Caki2 (cell line): ENCODE measurements at places on chromosomes 2 and 18.

- DNase-seq, result no peak
Measured at GRCh38 chr2:233999182-233999581, 51.3 kb upstream of the SPP2 start.

DNA sequence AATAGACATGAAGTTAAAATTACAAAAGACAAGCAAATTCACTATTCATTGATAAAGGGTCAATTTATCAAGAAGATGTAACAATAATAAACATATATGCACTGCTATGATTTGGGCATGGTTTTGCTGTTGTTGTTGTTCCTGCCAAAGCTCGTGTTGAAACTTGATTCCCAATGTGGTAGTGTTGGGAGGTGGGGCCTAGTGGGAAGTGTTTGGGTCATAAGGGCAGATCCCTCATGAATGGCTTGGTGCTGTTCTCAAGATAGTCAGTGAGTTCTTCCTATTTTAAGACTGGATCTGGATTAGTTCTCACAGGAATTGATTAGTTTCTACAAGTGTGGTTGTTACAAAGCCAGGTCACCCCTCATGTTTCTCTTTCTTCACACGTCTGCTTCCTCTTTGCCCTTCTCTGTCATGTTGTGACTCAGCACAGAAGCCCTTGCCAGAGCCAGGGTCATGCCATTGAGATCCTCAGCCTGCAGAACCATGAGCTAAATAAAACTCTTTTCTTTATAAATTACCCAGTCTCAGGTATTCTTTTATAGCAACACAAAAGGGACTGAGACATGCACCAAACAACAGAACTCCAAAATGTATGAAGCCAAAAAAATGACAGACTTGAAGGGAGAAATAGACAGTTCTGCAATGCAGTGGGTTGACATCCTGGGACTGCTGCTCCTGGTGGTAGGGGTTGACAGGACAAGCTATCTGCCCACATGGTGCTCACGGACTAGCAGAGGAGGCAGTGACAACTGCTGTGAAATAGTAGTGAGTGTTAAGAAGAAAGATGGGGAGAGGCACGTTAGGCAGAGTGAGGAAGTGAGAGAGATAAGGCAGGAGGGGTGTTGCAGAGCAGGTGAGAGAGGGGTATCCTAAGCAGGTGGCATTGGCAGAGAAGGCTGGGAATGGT is 18.6 kb upstream of the SKA1 start:
- no peak for DNase-seq

DNA sequence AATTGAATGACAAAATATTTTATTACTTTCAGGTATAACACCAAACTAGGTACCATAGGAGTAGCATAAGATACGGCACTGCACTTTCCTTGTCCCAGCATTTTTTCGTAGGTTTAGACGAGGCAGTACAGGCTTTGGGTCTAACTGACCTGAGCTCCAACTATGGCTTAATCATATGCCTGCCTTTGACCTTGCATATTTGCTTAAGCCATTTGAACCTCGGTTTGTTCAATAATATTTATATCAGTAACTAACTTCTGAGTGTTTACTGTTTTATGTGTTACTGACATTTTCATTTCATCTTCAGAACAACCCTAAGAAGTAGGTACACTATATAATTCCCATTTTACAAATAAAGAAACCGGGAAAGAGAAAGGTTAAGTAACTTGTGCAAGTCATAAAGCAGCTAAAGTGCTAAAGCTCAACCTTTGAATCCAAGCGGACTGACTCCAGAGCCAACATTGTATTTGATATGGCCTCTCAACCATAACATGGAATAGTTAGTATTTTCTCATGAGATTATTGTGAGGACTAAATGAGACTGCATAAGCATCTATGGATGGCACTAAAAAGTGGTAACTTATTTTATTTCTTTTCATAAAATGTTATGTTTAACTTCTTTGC is 104.0 kb downstream of the R3HDM1 start:
- no peak for DNase-seq

GRCh38 chr18:21896732-21897336 is 156.2 kb downstream of the MIB1 start:
- no peak for DNase-seq

DNA sequence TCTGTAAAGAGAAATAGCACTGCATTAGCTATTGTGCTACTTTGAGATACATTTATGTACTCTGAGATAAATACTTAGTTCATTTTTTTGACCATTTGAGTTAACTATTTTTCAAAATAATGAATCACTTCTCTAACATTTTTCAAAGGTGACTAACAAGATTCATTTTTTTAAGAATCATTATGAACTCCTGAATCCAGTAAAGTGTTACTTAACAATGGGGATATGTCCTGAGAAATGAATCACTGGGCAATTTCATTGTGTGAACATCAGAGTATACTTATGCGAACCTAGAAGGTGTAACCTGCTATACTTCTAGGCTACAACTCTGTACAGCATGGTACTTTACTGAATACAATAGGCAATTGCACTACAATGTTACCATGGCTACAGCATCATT is 355.8 kb downstream of the ARL6IP6 start:
- peak; percentile 21 for DNase-seq

DNA sequence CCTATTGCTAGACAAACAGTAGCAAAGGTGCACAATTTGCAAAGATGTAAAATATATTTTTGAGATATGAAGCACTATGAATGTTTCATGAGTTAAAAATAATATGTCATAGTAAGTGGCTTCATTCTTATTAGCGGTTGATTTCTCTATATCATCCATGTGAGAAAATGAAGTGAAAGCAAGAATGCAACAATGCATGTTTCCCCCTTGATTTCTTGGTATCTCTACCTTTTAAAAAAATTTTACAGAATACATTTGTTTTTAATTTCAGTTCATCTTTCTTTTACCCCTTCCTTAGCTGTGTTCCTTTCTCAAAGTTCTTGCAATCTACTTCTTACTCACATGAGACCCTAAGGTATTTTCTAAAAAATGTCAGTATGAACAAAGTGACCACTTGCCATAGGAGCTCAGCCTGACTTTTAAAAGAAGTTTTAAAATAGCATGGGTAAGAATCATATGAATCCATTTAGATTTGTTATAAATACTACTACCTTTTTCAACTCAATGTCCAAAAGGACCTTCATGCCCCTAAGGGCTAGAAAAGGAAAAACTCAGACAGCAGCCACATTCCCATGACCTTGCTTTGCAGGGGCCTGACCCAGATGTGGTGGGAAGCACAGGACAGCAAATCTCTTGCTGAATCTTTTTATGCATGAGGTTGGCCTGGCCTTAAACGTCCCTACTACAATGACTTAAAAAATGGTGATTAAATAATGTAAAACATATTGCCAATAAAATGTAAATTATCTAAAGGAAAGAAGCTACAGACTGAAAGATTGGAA is 14.8 kb upstream of the SLC38A11 start:
- no peak for DNase-seq

GRCh38 chr2:219124381-219125110 is 36.1 kb downstream of the NHEJ1 start:
- DNase-seq, result no peak

- DNase-seq, result no peak
Measured at GRCh38 chr2:152254976-152255375, 79.4 kb upstream of the STAM2 start.
